ENCODE measurements at places on chromosomes 7 and 10.

- DNase-seq, result peak; percentile 42
Measured at GRCh38 chr10:21527598-21528235, 2.2 kb upstream of the SKIDA1 start.

DNA sequence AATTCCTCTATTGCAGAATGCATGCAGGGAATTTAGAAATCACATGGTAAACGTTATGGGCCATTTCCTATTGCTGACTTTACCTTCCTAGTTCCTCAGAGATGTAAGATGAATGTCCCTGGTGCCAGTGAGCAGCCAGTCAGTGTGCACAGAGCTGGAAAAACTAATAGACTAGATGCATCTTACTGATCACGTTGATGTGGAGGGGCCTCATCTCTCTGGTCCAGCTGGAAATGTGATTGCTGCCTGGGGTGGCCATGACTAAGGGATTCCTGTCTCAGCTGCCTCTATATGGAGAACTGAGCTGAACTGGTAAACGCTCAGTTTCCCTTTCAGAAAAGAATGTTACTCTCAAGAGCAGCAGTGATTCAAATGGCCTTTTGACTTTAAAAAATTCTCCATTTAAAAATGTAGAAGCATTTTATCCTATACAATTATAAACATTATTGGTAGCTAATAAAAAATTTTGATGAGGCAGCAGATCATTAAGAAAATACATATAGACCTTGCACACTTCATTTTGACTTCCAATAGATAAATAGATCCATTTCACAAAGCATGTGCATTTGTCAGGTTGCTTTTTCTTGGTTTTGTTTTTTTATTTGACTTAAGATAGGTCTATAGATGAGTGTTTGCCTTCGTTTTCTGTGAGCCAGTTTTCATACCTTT, 80.5 kb upstream of the INSYN2A start:
- DNase-seq, result no peak

- DNase-seq, result peak; percentile 64
Measured at GRCh38 chr7:148962823-148963582, 65.3 kb downstream of the PDIA4 start.

GRCh38 chr10:86411852-86412560, 45.4 kb upstream of the GRID1 start:
- no peak for DNase-seq

GRCh38 chr10:98446151-98446660, 529 bp downstream of the HPS1 start:
- peak; percentile 68 for DNase-seq

- no peak for DNase-seq
Measured at GRCh38 chr10:14513123-14513522, 182.4 kb upstream of the FRMD4A start.

DNA sequence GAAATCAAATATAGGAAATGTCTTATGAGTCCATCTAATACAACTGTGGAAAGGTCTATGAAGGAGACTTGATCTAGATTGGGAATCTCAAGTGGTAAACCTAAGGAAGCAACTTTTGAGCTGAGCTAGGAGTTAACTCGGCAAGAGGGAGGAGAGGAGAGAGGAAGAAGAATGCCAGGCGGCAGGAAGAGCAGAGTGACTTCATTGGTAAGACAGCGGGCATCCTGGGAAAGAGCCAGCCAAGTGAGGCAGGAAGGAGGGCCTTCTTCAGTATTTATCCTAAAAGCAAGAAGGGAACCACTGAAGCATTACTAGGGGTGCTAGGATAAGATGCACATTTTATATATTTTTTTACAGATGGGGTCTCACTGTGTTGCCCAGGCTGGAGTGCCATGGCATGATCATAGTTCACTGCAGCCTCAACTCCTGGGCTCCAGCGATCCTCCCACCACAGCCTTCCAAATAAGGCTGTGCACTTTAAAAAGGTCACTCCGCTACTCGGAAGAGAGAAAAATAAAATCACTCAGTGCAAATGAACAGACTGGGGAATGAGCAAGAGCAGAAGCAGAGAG, 2.0 kb downstream of the BCL7B start:
- no peak for DNase-seq

GRCh38 chr10:78599122-78599853, 469.5 kb upstream of the ZMIZ1 start:
- DNase-seq, result no peak

- peak; percentile 56 for DNase-seq
Measured at GRCh38 chr7:50246551-50246950, 58.0 kb upstream of the IKZF1 start.

GRCh38 chr7:36651404-36651803, 72.9 kb downstream of the AOAH start:
- DNase-seq, result no peak

GRCh38 chr10:109875828-109876821, 47.2 kb downstream of the XPNPEP1 start:
- DNase-seq, result no peak

DNA sequence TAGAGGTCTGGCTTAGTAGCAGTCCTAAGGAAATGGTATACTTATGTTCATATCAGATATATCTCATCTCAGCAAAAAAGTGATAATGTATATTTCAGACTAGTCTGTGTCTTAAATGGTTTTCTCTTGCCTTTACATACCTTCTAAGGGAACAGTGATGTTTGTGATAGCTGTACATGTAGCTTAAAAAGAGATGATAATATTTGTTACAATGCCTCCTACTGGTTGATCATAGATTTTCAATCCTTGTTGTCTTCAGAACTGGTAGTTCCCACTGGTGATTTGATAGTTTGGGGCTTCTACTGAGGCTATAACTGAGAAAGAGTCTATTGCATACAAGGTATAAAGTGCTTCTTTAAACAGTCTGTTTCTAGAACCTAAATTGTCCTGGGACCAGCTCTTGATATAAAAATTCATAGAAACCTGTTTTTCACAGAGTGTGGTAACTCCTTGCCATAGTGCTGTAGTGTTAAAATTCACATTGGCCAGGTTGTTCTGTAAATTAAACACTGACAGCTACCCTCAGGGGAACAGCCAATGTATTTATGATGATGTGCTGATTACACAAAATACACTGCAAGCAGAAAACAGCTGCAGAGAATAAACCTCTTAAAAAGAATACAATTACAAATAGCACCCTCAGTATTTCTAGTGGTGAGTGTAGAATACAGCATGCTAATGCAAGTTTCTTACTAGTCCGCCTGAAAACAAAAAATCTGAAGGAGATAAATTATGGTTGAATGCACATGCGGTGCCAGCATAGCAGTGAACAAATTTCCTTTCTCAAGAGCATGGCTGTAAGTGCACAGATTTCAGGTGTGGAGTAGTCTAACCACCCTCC, 90.3 kb downstream of the BTRC start:
- DNase-seq, result peak; percentile 52

Measured in Kasumi-1 (cell line).